ENCODE measurements at places on chromosomes 1 and 21.

- DNase-seq, result no peak
Measured at GRCh38 chr21:39186676-39187075, 3.4 kb upstream of the PSMG1 start.

DNA sequence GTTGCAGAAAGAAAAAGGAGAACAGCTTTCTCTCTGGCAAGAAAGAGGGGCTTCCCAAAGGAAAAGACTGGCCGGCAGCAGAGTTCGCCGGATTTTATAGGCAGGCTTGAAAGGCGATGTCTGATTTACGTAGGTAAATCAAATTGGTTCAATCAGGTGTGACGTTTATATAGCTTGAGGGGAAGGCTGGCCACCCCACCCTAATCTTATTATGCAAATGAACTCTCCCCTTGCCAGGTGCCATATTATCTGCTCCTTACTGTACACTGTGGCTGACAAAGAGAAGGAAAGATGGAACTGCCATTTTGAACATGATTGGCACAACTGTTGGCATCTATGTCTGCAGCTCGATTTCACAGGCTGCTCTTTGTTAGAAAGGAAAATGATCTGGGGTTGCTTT lies 16.8 kb upstream of the INTS3 start:
- no peak for DNase-seq

- no peak for DNase-seq
Measured at GRCh38 chr1:43731867-43732531, 24.7 kb downstream of the ST3GAL3 start.

DNA sequence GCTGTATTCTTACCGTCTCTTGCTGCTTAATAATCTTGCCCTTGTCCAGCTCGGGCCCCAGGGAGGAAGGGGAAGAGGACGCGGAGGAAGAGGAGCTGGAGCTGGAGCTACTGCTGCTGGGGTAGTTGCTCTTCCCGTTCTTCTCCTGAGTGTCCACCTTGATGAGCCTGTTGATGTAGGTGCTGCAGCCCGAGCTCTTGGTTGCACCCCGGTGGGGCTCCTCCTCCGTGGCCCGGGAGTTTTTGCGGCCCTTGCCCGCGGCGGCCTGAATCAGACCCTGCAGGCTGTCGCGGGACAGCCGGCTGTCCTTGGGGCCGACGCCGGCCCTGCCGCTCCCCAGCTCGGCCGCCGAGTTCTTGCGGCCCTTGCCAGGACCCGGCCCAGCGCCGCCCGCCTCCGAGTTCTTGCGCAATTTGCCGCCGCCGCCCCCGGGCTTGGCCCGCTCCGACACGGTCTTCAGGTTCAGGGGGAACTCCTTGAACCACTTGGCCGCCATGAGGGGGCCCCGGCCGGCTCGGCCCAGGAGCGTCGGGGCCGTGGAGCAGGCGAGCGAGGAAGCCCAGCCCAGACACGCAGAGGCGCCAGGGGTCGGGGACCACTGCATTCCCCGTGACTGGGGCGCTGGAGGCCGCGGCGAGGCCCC lies 475 bp upstream of the TDRD10 start:
- no peak for DNase-seq

GRCh38 chr1:100861379-100861778 lies 33.3 kb downstream of the EXTL2 start:
- no peak for DNase-seq

- no peak for DNase-seq
Measured at GRCh38 chr1:103170609-103171008, 62.3 kb upstream of the COL11A1 start.

- peak; percentile 74 for DNase-seq
Measured at GRCh38 chr1:11158720-11159321, 30.3 kb upstream of the ANGPTL7 start.

DNA sequence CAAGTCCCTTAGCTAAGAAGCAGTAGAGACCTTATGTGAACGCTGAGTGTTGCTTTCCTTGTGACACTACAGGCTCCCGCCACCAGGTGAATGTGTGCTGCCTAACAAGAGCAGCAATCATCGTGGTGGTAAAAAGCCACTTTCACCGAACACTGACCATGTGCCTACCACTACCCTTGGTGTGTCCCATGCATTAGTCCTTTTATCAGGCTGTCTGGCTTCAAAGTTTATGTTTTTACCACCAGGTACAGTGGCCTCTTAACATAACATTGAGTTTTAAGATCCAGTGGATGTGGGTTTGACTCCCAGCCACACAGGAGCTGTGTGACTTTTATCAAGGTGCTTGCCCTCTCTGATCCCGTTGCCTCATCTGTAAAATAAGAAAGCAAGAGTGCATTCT lies 1.7 kb downstream of the C1QB start:
- no peak for DNase-seq

DNA sequence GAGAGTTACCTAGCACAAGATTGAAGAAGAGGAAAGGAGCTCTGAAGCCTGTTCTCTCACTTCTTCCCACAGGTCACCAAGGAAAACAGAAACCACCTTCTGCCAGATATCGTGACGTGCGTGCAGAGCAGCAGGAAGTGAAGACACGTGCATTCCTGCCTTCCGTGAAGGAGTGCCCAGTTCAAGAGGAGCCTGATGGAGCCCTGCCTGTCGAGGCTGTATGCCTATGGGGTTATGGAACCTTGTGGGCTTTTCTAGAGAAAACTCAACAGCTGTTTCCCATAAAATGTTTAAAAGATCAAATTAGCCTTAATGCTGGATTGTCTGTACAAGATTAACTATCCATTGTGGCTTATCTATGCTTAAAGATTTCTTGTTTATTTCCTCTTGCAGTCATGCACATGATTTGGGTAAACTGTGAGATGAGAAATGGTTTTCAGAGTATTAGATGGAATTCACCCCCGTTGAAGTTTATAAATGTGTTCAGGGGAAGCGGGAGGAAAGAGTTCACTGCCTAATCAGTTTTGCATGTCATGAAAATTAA lies 27.8 kb downstream of the NTPCR start:
- DNase-seq, result peak; percentile 12

DNA sequence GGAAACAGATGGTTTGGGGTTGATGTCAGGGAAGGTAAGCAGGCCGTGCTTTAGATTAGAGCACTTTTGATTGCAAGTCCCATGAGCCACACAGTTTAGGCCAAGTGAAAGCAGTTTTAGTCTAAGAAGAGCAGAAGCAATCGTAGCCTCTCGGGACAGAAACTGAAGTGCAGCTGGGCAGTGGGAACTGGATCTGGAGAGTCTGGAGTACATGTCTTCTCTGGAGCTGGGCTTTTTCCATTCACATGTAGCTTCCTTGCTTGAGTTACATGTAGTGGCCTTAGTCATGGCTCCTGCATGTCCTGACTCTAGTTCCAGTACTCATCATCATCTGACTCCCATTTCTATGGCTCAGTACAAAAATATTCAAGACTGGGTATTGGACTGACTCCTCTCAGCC lies 16.7 kb downstream of the CAMTA1 start:
- DNase-seq, result peak; percentile 43

GRCh38 chr1:216884614-216885229 lies 161.5 kb upstream of the ESRRG start:
- no peak for DNase-seq

- peak; percentile 64 for DNase-seq
Measured at GRCh38 chr1:201275253-201275666, 8.0 kb upstream of the PKP1 start.

GRCh38 chr21:33330726-33331125 lies 6.0 kb downstream of the IFNAR1 start:
- no peak for DNase-seq

- peak; percentile 16 for DNase-seq
Measured at GRCh38 chr1:213014642-213015041, 1.0 kb downstream of the ANGEL2 start.

- DNase-seq, result no peak
Measured at GRCh38 chr1:20071416-20071815, 1.4 kb downstream of the PLA2G5 start.

DNA sequence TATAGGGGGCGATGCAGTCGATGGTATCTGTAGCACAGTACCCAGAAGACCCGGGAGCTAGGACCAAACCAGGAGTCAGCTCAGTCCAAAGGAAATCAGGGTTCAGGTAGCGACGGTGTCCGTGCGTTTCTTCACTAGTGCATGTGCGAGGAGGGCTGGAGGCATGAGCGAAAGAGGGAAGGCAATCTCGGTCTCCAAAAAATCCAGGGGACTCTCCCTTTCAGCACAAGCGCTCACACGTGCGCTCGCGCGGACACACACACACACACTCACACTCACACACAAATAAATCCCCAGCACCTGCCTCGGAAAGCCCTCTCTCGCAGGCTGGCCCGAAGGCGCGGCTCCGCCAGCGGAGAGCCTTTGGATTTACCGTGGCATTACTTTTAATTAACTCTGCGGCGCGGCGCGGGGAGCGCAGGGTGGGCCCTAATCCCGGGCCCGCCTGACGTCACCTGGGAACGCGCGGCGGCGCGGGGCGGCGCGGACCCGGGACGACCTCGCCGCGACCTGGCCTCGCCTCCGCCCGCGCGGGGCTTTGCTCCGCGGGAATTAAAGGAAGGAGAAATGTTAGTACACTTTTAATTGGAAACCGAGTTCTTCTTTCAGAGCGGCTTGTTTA lies 121.2 kb downstream of the LMX1A start:
- DNase-seq, result no peak

DNA sequence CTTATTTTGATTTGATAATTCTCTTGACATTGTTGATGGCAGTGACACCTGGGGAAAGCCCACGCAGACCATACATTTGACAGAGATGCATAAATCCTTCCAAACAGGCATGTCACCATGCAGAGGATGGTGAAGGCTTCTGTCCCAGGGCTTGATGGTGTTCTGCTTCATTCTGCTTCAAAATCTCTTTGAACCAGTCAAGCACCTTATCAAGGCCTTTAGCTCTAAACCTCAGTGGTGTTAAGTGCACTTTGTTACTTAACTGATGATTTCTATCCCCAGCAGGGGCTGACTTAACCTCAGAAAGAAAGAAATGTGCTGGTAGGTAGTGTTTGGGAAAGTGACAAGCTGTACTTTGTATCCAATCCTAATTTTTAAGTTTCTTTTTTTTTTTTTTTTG lies 81.1 kb downstream of the RRAGC start:
- DNase-seq, result no peak

GRCh38 chr1:19209439-19209989 lies 552 bp downstream of the UBR4 start:
- peak; percentile 27 for DNase-seq

- no peak for DNase-seq
Measured at GRCh38 chr1:203084588-203085527, 954 bp downstream of the MYOG start.

DNA sequence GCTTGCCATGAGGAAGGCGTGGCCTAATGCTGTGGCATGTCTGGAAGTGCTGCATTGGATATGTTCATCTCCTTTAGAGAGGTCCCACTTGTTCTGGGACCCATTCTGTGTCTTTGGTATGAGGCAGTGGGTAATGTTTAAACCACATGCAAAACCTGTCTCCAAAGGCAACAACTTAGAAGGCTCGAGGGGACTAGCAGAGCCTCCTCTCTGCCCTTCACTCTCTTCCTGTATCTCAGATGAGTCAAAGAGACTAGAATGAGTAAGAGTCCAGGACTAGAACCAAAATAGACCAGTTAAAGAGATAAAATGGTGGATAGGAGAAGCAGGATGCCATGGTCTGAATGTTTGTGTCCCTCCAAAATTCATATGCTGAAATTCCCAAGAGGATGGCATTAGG lies 220.8 kb upstream of the KIAA0040 start:
- DNase-seq, result no peak

DNA sequence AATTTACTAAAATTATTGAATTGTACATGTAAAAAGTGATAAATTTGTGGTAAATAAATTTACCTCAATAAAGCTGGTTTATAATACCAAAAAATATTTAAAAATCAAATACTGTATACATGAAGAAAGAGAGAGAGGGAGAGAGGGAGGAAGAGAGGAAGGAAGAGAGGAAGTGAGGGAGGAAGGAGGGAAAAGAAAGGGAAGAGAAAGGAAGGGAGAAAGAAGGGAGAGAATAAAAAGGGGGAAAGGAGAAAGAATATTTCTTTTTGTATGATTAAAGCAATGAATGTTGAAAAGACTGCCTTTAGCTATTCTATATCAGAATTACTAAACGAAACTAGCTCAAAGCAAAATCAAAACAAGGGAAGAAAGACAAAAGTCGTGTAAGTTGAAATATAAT lies 150.0 kb downstream of the LRIG2 start:
- no peak for DNase-seq

DNA sequence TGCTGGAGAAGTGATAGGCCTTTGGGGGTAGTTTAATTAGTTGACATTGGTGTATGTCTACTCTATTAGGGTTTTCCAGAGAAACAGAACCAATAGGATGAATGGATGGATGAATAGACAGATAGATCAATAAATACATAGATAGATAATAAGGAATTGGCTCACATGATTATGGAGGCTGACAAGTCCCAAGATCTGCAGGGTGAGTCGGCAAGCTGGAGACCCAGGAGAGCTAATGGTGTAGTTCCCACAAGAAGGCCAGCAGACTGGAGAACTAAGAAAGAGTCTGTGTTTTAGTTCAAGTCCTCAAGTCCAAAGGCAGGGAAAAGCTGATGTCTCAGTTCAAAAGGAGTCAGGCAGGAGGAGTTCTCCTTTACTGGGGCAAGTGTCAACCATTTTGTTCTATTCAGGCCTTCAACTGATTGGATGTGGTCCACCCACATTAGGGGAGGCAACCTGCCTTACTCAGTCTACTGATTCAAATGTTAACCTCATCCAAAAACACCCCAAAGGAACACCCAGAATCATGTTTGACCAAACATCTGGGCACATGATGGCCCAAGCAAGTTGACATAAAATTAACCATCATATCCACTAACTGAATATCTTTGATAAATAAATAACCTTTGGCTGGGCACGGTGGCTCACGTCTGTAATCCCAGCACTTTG lies 4.5 kb upstream of the SDE2 start:
- DNase-seq, result no peak

DNA sequence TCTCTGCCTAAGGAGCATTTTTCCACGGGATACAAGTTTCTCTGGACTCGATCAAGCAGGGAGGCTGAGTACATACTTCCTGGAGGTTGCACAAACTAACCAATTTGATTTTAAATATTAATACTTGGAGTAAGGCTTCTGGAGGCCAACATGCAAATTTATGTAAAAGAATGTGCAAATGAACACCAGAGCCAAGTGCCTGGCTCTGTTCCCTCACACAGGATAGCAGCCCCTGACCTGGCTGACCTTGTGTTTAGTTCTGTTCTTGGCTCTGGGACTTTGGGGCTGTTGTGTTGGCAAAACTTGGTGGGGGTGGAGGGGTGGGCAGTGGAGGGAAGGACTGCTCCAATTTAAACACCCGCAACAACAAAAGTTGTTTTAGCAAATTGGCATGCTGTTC lies 34.2 kb downstream of the CNIH3 start:
- no peak for DNase-seq

- DNase-seq, result no peak
Measured at GRCh38 chr1:95655321-95656020, 421.5 kb downstream of the RWDD3 start.

Data from AG08396 (cell line).